ENCODE measurements at places on chromosomes 2 and 18.
A peak's percentile ranks its signal among the peaks of the same experiment; 100 is the strongest.

GRCh38 chr2:133317178-133317577 is 251.1 kb downstream of the NCKAP5 start:
- DNase-seq = no peak

- DNase-seq = no peak
Observed at GRCh38 chr2:234836271-234836670, 115.5 kb upstream of the SH3BP4 start.

GRCh38 chr2:60447943-60448342 is 105.5 kb downstream of the BCL11A start:
- no peak for DNase-seq

- DNase-seq = peak; percentile 35
Observed at GRCh38 chr2:8217468-8218030, 464.3 kb upstream of the ID2 start.

DNA sequence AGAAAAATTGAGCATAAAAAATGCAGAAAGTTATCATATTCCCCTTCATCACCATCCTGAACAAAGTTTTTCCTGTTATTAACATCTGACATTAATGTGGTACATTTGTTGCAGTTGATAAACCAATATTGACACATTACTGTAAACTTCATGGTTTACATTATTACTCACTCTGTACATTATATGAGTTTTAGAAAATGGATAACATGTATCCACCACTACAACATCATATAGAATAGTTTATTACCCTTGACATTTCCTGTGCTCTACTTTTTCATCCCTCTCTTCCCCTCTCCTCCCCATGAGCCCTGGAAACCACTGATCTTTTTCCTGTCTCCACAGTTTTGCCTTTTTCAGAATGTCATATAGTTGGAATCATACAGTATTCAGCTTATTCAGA is 618.6 kb upstream of the TMEFF2 start:
- DNase-seq = no peak

DNA sequence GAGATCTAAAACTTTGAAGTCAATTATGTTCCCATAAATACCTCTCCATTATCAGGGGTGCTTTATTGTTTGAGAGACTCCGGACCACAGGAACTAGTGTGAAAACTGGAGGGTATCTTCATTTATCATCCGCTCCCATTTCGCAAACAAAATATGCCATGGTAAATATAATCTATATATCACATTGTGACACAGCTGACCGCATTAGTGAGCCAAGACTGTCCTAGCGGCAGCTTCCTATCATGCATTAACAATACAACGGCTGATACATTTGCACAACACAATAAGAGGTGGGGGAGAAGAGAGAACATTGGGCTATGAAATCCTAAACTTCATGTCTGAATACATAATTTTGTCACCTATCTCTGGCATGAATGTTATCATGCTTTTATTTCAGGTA is 29.5 kb downstream of the BCL11A start:
- DNase-seq = no peak

- no peak for DNase-seq
Observed at GRCh38 chr18:35983147-35983546, 10.7 kb downstream of the RMP24 start.

DNA sequence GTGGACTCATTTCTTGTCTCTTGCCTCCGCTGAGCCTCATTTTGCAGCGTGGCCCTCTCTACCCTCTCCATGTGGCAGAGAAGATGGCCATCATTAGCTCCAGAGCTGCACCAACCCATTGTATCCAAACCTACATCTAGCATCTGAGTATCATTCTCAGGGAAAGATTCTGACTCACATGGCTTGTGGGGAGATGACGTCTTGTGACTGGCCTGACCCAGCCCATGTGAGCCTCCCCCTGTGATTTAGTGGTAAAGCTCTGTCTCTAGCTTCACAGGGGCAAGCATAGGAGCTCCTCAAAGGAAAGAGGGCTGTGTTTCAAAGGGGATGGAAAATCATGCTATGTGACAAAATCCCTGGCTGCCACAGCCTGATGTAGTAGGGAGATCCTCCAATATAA is 87.4 kb upstream of the RBMS1 start:
- DNase-seq = peak; percentile 43

DNA sequence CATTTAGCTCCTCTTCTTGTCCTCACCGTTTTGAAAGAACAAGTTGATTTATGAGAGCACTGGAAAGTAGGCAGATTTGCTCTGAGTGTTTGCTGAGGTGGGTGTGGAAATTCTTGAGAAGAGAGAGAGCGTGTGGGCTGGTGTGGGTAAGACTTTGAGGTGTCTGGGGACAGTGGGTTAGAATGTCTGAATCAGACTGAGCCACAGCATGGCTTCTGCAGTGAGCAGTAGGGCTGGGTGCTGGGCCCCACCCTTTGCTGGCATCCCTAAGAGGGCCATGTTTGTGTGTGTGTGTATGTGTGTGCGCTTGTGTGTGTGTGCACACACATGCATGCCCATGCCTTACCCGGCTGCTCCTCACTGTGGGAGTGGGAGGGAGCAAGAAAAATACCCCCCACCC is 63.7 kb downstream of the COPS8 start:
- DNase-seq = peak; percentile 64

- no peak for DNase-seq
Observed at GRCh38 chr2:70918016-70918415, 17.7 kb upstream of the ATP6V1B1 start.

GRCh38 chr2:157722580-157723234 is 94.0 kb upstream of the ACVR1C start:
- DNase-seq = no peak

DNA sequence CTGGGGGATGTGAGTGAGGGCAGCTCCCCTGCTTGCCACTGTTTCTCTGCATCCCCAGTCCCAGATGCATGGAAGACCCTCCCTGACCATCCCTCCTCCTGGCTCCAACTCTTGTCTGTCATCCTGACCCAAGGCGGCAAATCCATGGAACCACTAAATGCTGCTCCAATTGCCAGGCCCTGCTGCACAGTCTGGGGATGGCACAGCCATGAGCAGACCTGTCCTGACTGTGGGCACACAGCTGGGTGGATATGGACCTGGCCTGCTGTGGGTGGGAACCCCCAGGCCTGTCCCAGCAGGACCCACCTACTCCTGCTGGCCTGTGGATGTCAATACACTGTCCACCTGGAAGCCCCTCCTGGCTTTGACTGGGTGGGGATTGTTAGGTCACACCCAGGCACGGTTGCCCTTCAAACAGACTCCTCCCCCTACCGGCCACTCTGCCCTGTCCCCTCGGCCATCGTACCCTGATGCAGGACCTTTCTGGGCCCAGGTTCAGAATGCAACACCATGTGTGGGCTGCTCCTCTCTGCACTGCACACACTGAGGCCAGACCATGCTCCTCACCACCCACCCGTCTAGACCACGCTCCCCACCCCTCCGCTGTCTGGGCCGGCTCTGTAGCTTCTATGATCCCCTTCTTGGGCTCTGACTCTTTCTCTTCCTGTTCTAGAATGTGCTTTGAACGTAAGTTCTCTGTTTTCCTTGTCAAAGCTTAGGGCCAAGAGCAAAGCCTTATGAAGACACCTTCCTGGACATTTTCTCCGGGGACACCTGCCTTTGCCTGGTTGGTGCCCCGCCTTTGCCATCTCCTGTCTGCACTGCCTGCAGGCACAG is 57.9 kb downstream of the INPP5D start:
- peak; percentile 3 for DNase-seq

DNA sequence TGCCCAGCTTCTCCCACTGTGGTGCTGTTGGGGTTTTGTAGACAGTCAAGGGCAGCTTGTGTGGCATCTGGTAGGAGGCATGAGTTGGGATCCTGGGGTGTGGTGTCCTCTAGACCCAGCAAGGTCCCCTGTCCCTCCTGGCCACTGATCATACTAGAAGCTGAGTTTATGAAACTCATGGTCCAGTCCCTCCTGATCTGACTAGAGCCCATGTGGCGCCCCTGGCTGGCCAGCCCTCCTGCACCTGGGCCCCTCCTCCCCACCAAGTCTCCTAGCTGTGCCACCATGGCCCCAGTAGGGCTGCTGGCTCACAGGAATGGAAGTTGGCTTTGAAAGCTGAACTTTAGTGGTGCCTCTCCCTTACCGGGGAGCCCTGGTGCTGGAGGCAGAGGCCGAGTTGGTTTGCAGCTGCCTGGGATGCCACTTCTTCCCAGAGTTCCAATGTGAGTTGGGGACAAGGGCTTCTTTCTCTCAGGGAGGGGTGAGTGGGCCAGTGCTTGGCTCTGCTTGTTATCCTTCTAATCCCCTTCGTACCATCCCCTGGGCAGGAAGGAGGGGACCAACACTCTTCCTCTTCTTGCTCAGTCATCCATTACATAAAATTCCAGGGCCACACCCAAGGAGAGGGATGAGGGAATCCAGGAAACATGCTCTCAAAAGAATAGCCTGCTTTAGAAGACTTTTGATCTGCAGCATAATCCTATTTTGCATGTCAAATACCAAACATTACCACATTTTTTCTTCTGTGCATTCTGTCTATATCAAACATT is 37.5 kb upstream of the HAAO start:
- peak; percentile 39 for DNase-seq

GRCh38 chr2:203022751-203023150 is 8.1 kb downstream of the NBEAL1 start:
- DNase-seq = peak; percentile 11

DNA sequence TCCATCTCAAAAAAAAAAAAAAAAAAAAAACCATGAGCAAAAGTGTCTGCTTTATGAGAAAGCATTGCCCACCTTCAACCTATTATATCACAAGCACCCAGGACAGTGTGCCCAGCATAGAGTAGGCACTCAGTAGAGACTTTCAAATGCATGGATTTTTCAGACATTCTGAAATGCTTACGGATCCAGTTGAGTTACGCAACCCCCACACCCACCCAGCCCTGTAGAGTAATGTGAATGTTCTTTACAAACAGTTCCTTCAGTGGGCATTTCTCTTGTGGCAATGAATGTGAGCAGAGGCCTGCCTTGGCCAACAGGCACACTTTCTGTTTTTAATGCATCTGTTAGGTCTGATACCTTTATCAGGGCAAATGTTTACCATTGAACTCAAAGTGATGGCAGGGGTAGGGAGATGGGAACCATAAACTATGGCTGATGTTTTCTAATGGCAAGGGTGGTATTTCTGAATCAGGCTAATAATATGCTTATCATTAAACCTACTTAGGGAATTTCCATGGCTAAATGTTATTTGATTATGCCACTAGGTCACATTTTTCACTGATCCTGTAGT is 65.0 kb upstream of the RPL31 start:
- no peak for DNase-seq

DNA sequence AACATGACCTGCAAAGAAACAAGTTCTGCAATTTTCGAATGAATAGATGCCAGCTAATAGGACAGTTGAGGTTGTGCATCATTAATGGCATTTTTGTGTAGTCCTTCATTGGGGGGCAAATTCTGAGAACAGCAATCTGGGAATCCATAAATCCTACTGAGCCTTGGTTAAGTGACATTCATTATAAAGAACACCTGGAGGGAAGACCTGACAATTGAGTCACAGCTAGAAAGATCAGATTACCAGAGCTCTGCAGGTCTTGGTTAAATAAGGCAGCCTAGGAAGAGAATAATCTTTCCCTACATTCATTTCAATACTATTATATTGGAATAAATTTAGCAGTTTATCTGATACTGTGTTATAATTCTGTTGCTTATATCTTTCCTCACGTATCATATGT is 14.3 kb downstream of the KCNH7 start:
- DNase-seq = no peak

DNA sequence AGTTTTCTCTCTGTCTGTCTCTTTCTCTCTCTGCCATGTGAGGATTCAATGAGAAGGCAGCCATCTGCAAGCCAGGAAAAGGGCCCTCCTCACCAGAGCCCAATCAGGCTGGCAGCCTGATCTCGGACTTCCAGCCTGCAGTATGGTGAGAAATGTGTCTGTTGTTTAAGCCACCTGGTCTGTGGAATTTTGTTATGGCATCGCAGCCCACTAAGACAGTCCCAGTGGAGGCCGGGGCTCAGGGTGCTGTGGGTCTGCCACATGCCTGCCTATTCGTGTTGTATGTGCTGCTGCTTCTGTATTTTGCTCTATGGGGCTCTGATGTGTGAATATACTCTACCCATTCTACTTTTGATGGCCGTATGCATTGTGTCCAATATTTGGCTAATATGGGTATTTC is 139.0 kb upstream of the HS6ST1 start:
- no peak for DNase-seq

GRCh38 chr2:830419-831224 is 120.0 kb upstream of the SNTG2 start:
- no peak for DNase-seq

DNA sequence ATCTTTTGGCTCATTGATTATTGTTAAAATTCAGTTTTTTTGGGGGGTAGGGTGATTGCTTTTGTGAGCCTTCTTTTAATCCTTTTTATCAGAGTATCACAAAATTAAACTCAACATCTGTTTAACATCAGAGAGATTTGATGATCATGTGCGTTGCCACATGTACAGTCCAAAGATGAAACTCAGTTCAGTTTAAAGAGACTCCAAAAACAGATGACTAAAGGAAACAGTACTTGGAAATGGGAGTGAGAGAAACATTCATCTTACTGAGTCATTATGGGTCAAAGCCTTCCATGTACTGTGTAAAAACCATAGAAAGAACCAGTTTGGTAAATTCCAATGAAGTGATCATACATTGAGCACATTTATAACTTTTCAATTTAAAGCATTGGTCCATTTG is 53.0 kb downstream of the LYPD6 start:
- peak; percentile 69 for DNase-seq

DNA sequence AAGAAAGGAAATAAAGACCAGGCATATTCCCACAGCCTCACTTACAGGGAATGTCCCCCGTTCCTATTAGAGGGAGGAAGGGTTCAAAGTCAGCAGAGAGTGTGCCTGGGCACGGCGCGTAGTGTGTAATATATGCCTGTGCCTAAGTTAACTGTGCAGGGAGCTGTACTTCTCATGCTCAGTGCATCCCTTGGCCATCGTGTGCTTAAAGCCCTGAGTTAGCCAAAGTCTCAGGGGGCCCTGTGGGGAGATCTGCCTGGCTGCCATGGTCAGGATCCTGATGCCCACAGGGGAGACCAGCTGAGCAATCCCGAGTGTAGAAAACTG is 48.4 kb downstream of the TEX51 start:
- DNase-seq = no peak

- peak; percentile 52 for DNase-seq
Observed at GRCh38 chr2:216936954-216937357, 77.1 kb upstream of the TNP1 start.

DNA sequence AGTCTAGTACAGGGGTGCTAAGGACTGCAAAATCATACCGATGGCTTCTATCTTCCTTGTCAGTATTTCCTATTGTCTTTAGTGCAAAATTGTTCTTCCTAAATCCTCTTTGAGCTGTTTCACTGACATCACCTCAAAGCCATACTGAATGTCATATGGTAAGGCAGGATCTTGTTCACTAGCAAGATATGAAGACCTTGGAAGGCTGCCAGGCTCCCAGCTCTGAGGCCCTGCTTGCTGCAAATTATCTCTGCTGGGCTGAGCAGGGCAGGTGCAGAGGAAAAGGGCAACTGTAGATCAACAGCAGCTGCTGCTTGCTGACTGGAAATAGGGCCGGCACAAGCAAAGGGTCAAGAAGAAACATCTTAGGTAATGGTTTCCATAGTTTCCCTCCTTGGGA is 58.2 kb downstream of the PMAIP1 start:
- DNase-seq = peak; percentile 16

- no peak for DNase-seq
Observed at GRCh38 chr18:11866764-11867163, 15.6 kb downstream of the CHMP1B start.
